Stimulated activated CD4-positive, alpha-beta T cell treated with anti-CD3 and anti-CD28 coated beads, Interleukin-1b, Interleukin-23, amount 100 ng/mL, for 4 hours (primary cell): ENCODE measurements at places on chromosomes 13 and 19.

GRCh38 chr19:11598103-11598483, 810 bp downstream of the ZNF627 start:
- no peak for DNase-seq

GRCh38 chr19:49474542-49474924, 518 bp downstream of the FLT3LG start:
- DNase-seq, result no peak

DNA sequence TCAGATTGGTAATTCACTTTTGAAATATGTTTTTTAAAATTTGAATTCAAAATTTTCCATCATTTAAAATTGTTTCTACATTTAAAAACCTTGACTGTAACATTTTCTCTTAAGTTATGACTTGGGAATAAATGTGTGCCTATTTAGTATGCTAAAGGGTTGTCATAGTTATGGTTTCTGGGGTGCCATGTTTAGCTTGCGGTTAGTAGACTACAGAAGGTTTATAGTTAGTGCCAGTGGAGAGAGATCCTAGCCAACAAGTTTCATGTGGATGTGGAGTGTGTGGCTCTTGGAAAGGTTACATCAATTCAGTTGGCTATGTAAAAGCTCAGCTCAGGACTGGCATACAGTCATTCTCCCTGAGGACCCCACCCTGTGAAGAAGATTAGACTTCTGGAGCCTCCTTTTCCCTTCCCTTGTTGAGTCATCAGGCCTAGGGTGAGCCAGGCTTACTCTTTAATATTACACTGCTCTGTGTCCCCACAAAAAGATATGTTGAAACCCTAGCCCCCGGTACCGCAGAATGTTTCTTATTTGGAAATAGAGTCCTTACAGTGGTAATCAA, 20.4 kb downstream of the LMO7 start:
- DNase-seq, result no peak

DNA sequence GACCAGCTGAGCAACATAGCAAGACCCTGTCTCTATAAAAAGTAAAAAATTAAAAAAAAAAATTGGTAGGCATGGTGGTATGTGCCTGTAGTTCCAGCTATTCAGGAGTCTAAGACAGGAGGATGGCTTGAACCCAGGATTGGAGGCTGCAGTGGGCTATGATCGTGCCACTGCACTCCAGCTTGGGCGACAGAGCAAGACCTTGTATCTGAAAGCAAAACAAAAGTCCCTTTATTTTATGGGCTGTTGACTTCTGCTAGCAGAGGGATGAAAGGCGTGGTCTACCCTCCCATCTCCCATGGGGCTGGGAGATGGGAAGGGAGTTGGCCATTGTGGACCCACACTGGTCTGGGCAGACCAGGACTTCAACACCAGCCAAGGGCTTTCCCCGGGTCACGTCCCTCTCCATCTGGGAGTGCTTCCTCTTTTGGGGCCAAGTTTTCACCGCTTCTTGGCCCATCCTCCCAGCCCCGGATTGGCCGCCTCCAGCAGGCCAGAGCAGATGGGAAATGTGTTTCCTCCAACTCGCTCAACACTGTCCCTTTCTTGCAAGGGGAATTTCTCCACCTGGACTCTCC, 2.2 kb upstream of the TNFSF9 start:
- DNase-seq, result no peak

DNA sequence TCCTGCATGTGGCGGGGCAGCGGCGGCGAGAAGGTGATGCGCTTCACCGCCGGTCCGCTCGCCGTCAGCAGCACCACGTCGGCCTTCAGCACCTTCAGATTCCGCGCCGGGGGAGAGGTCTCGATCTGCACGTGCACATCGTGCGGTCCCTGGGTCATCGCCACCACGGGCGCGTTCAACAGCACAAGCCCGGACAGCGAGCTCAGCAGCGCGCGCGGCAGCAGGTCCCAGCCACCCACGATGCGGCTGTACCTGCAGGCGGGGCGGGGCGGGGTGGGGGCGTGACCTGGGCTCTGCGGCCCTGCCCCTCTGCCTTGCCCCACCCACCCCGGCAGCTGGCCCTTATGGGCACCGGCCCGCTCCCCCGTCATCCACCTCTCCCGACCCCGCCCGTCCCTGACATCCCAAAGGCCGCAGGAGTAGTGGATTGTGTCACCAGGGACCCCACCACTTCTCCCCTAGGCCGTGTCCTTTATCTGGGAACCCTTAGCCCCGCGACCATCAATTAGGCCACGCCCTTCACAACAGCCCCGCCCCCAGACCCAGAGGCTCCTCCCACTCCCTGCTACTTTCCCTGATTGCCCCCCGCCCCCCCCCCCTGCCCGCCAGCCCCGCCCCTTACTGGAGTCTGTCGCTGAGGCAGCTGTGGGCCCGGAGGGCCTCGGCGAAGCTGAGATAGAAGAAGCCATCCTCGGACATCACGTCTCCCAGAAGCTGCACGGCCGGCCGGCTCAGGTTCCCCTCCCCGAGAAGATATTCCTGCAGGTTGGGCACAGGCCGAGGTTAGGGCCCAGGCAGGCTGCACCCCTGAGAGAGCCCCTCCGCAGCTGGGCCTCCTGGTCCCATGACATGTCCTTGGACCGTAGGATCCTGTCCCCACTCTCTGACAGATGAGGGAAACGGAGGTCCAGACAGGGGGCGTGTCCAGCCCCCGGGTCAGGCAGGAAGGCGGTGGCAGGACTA, 6.1 kb downstream of the IL4I1 start:
- peak; percentile 67 for DNase-seq
